Activated T-cell treated with anti-CD3 and anti-CD28 coated beads for 4 hours (primary cell): ENCODE measurements at places on chromosomes 16 and 17.
A peak's percentile ranks its signal among the peaks of the same experiment; 100 is the strongest.

- no peak for DNase-seq
Measured at GRCh38 chr17:47636273-47637030, 13.3 kb upstream of the KPNB1 start.

GRCh38 chr16:46842192-46842895 is 11.4 kb upstream of the C16orf87 start:
- no peak for DNase-seq

DNA sequence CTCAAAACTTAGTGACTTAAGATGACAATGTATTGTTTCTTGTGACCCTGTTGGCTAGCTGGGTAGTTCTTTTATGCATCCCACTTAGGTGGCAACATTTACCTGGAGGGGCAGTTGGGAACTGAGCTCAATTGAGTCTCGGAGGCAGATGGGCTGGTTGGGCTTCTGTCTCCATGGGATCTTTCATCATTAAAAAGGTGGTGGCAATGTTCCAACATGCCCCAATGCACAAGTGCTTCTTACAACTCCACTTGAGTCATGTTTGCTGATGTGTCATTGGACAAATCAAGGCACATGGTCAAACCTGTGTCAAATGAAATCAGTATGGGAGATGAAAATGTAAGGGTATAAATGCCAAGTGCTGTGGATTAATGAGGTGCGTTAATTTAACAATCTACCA is 11.7 kb upstream of the HS3ST3B1 start:
- DNase-seq, result no peak

GRCh38 chr16:28823291-28823872 is 583 bp downstream of the ATXN2L start:
- no peak for DNase-seq

DNA sequence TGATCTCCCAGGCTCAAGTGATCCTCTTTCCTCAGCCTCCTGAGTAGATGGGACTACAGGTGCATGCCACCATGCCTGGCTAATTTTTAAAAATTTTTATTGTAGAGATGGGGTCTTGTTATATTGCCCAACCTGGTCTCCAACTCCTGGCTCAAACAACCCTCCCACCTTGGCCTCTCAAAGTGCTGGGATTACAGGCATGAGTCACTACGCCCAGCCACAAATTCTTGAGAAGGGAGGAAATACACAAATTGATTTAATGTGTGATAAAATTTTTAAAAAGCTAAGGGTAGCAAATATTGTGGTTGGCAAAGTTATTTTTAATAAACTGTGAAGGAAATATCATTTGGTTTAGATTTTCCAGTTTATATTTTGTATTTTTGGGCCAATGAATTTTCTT is 9.6 kb downstream of the ITGAD start:
- no peak for DNase-seq

- DNase-seq, result no peak
Measured at GRCh38 chr17:63611354-63611753, 10.7 kb downstream of the TACO1 start.

DNA sequence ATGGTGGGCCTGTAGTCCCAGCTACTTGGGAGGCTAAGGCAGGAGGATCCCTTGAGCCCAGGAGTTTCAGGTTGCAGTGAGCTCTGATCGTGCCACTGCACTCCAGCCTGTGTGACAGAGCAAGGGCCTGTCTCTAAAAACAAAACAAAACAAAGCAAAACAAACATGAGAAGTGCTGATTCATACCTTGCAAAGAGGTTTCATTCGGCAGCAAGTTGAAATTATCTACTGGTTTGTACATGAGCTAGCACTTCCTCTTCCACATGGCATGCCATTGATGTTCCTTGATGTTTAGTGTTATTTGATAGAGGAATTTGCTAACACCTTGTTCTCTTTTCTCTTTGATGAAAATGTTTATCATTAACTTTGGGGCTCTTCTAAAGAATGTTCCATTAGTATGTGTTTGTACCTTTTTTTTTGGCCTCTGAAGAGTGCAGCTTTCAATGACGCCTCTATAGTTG is 50.6 kb downstream of the SPECC1 start:
- DNase-seq, result no peak

- DNase-seq, result peak; percentile 33
Measured at GRCh38 chr17:4710693-4711634, 532 bp downstream of the ARRB2 start.

DNA sequence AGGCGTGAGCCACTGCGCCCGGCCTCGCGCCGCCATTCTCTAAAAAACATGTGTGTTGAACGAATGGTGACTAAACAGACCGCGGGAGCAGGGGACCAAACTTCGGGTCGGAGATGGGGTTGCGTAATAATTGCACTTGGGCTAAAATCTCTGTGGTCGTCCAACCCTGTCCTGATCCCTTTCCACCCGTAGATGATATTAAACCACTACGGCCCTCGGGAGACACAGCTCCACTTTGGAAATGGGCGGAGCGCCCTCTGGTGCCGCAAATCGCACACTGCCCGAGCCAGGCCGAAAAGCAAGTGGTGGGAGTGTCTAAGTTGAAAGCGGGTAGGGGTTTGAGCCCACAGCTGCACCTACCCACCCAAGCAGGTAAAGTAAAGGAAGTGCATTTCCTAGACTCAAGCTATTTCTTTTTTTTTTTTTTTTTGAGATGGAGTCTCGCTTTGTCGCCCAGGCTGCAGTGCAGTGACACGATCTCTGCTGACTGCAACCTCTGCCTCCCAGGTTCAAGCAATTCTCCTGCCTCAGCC is 17.0 kb downstream of the CAVIN1 start:
- DNase-seq, result peak; percentile 81

DNA sequence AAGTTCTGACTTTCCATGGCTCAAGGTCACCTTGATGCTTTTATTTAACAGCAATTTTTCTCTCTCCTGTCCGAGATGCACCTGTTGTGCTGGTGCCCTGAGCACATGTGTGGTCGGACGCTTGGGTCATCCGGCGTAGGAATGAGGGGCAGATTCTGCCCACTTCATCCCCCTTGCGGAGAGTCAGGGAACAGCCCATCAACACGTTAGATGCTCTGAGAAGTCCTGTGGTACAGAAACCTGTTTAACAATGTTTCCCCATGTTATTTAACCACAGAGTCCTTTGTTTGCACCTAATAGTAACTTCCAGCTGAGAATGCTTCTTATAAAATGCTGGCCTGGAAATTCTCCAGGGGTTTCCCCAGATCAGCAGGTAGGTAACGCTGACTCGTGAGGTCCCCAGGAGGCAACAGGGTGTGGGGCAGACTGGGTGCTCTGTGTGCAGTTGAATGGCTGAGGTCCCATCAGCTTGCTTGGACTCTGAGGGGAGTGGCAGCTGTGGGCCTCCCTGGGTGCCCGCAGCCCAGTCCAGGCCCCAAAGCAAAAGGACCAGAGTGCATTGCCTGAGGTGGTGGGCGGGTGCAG is 17.8 kb downstream of the DOC2B start:
- DNase-seq, result no peak

DNA sequence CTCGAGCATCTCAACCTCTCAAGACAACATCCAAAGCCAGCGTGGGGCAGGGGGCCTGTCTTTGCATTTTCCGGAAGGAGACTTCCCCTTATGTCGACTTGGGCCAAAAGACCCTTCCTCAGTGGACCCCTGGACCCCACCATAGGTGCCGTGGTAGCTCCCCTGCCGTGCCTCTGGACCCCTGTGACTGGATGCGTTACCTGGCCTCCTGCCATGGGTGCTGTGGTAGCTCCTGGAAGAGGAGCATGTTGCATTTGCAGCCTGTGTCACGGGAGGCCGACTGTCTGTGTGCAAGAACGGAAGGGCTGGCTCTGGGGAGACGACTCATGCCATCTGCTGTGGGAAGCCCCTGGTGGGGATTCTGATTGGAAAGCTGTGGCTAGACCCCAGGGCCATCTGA is 130.1 kb downstream of the FOXL1 start:
- DNase-seq, result no peak

DNA sequence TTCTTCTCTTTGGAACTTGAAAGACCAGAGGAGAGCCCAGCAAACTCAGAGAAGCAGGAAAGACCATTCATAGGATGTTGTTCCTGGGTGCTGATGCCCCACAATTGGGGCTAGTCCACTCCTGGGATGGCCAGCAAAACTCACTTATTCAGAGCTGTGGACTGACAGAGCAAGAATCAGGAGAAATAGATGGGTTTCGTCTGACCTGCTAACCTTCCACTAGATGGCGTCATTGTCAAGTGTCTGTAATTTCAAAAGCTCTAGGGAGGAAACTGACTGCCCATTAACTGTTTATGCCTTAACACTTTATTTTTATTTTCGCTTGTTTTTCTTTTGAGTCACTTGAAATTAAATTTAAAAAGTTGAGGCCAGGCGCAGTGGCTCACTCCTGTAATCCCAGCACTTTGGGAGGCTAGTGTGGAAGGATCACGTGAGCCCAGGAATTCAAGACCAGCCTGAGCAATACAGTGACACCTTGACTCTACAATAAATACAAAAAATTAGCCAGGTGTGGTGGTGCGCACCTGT is 28.7 kb upstream of the MILR1 start:
- DNase-seq, result peak; percentile 19

DNA sequence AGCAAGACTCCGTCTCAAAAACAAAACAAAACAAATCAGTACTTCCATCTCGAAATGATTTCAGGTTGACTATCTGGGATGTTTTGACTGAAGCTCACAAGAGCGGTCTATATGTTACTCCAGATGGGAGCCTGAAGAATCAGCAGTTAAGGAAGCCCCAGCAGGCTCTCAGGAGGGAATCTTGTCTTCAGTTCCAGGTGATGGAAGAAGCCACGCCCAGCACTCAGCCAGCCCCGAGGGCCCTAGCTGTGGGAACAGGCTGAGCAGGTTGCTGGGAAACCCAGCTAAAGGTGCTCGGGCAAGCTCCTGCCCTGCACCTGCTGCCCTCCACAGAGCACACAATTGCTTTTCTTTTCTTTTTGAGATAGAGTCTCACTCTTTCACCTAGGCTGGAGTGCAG is 32.4 kb downstream of the WIPI1 start:
- DNase-seq, result no peak

DNA sequence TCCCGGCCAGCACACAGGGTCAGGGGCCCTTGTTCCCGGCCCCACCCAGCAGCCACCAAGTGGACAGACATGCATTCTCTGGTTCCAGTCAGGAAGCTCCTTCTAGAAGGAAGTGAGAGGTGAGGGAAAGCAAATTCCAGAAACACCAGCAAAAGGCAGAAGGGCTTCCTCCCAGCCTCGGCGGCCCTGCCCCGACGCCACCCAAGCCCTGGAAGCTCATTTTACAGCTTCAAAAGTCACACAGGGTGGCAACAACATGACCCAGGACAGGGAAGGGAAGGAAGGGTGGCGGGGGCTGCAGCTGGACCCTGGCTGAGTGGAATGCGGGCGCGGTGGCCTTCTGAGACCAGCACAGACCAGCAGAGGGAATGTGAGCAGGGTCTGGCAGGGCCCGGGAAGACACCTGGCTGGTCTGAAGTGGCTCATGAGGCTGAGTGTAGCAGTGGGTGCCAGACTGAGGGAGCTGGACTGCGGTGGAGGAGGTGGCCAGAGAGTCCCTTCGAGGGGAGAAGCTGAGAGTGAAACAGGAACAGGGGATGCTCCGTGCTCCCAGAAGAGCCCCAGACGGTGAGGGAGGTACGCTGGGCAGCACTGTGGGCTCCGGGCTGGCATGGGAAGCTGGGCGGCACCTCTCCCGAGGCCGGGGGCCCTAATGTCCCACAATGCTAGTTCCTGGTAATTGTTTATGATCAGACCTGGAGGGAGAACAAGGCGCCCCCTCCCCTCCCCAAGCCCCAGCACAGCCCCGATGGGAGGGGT is 1.9 kb upstream of the UNC13D start:
- no peak for DNase-seq

DNA sequence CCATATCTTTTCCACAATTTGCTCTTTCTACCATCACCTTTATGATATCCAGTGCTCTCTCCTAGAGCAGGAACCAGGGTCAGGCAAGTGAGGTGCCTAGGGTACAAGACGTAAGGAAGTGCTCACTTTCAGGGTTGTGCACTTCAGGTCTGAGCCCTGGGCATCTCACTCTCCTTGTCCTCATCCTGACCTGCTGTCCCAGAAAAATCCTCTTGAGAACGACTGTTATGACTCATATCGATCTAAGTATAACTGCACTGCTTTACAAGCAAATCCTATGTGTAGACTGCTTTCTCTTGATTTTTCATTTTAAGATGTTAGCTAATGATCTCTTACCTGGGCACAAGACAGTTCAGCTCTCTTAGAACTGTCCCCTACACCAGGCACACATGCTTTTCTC is 100.1 kb downstream of the TMEM100 start:
- DNase-seq, result no peak

GRCh38 chr17:77814091-77814772 is 144.3 kb upstream of the TNRC6C start:
- no peak for DNase-seq

DNA sequence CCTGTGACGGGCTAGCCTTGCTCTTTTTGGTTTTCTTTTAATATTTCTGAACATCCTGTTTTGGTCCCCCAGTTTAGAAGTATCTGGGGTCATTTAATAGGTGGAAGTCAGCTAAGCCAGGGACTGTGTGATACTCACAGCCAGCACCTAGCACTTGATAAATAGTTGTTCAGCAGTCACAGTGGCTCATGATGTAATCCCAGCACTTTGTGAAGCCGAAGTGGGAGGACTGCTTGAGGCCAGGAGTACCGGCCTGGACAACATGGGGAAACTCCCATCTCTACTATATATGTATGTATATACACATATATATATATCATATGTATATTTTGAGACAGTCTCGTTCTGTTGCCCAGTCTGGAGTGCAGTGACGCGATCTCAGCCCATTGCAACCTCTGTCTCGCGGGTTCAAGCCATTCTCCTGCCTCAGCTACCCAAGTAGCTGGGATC is 1.8 kb upstream of the ZNRF1 start:
- DNase-seq, result no peak

DNA sequence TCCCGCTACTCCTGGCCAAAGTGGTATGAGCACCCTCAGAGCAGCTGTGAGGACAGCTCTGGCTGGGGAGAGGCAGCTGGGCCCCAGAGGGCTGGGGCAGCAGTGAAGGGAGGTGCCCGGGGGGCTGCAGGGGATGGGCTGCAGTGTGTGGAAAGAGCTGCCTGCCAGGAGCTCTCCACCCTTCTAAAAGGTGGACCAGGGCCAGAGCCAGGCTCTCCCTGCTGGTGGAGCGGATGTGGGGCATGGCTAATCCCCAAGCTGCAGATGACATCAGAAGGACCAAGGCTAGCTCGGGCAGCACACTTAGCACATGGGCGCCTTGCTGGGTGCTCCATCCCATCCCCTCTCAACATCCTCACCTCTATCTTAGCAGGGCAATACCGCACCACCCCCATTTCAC is 103.1 kb downstream of the SDK2 start:
- no peak for DNase-seq

- DNase-seq, result no peak
Measured at GRCh38 chr17:74282587-74283370, 8.7 kb downstream of the DNAI2 start.

DNA sequence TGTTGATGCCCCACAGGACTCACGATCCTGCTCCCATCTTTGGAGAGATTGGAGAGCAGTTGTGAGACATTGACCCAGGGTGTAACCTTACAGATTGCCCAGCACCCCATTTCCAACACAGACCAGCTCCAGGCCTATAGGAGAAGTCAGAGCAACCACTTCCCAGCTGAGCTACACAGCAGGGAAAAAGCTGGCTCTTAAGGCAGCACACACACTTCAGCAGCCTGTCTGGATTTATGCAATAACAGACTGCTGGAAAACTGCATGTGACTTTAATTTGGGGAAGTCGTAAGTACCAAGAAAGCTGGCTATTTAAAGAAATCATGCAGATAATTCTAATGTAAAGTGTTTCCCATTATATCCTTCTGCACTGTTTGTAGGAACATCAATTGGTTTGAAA is 30.8 kb downstream of the NOG start:
- DNase-seq, result no peak

GRCh38 chr17:22268214-22268911 is 576.0 kb downstream of the KCNJ18 start:
- DNase-seq, result no peak
